ENCODE measurements at places on chromosomes 16 and 17.

DNA sequence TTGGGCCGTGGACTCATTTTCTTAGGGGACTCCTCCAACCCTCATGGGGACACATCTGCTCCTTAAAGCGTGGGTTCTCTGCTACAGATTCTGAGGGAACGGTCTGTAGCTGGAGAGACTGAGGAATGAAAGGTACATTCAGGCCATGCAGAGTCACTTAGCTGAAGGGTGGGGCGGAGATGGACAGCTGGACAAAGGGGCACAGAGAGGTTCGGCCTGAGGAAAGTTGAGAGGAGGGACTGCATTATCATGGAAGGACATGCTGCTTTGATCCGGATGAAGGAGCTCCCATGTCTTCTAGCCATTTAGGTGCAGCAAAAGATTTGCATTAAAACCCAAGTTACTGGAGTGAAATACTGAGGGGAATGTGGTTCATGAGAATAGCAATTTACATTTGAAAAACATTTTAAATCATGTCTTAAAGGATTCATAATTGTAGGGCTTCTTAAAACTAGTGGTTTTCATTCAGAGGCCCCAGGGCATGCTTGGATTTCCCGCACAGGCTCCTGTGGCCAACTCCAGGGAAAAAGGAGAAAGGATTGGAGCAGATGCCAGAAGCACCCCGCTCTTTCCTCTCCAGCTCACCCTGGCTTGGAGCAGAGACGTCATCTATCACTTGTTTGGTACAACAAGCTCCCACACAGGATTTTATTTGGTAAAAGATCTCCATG is 54.2 kb downstream of the CDRT4 start:
- no peak for DNase-seq

GRCh38 chr16:46897471-46897870 is 13.3 kb downstream of the GPT2 start:
- DNase-seq = no peak

- no peak for DNase-seq
Observed at GRCh38 chr16:56956076-56956475, 5.7 kb upstream of the CETP start.

DNA sequence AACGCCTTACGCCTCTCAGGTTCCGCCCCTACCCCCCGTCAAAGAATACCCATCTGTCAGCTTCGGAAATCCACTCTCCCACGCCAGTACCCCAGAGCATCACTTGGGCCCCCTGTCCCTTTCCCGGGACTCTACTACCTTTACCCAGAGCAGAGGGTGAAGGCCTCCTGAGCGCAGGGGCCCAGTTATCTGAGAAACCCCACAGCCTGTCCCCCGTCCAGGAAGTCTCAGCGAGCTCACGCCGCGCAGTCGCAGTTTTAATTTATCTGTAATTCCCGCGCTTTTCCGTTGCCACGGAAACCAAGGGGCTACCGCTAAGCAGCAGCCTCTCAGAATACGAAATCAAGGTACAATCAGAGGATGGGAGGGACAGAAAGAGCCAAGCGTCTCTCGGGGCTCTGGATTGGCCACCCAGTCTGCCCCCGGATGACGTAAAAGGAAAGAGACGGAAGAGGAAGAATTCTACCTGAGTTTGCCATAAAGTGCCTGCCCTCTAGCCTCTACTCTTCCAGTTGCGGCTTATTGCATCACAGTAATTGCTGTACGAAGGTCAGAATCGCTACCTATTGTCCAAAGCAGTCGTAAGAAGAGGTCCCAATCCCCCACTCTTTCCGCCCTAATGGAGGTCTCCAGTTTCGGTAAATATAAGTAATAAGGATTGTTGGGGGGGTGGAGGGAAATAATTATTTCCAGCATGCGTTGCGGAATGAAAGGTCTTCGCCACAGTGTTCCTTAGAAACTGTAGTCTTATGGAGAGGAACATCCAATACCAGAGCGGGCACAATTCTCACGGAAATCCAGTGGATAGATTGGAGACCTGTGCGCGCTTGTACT is at the start of gene BRCA1:
Gene BRCA1 (minus strand): TSS at position 232 of the 834 bp plus-strand sequence. CDS start 1,268 bp downstream, outside the sequence.
- peak; percentile 97 for DNase-seq

DNA sequence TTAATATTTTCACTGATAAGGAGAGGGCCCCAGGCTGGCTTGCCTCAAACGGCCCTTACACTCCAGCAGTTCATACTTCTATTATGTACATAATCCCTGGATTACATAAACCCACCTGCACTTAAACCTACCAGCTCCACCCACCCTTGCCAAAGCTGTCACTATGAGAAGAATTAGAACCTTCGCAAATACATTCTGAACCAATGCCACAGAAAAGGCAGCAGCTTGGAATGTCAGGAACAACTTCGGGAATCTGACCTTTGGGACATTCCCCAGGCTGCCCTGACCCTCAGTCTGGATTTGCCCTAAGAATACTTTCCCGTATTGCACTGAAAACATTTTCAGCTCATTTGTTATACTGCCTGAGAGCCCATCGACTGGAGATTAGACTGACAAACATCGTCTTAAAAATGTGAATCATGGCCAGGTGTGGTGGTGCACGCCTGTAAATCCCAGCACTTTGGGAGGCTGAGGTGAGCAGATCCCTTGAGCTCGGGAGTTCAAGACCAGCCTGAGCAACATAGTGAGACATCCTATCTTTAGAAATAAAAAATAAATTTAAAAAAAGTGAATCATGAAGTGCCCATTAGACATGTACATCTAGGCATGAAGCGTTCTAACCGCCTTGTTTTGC is 21.0 kb upstream of the SEC14L1 start:
- no peak for DNase-seq

GRCh38 chr17:74670329-74670728 is 42.4 kb downstream of the CD300LF start:
- DNase-seq = no peak

DNA sequence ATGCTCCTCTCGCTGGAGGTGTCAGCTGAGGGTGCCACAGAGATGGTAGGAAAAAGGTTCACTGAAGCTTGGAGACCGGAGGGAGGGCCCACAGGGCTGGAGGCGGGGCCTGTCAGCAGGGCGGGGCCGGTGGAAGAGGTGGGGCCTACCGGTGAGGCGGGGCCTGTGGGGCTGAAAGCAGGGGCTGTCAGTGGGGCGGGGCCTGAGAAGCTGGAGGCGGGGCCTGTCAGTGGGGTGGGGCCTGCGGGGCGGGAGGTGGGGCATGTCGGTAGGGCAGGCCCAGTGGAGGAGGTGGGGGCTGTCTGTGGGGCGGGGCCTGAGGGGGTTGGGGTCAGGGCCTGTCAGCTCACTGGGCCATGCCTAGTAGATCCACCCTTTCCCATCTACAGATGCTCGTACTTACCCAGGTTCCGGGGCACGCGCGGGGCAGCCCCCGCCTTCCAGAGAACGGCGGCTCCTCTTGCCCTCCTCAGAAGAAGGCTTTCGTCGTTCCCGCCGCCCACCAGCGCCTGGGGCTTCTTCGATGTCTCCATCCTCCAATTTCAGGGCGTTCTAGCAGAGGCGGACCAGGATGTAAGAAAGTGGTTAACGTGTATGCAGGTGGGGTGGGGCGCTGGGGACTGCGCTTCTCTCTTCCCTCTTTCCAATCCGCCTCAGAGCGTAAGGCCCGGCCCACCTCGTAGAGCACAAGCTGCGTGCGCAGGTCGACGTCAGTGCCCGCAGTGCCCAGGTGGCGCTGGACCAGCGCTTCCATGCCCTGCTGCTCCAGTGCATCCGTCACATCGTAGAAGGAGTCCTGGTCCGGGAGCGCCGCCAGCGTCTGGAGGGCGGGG is 9.8 kb downstream of the TMEM208 start:
- DNase-seq = no peak

DNA sequence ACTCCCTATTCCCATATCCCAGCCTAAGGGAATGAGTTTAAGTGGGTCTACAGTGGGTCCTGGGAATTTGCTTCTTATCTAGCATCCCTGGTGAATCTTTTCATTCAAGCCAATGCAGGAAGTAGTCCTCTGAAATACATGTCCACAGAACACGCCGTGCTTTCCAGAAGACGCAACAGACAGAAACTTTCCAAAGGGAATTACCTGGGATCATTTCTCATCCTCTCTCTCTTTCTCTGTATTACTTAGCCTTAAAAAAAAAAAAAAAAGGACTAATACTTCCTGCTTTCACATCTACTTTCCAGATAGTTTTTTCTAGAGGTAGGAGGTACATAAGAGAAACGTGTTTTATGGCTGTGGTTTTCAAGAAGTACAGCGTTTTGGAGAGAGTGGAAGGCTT is 499.0 kb downstream of the MAF start:
- no peak for DNase-seq

- no peak for DNase-seq
Observed at GRCh38 chr16:65660390-65660789, 538.5 kb upstream of the CDH11 start.

GRCh38 chr16:68041783-68042182 is 18.7 kb downstream of the DUS2 start:
- DNase-seq = no peak

GRCh38 chr17:60947543-60947942 is 269.9 kb downstream of the BCAS3 start:
- DNase-seq = no peak

DNA sequence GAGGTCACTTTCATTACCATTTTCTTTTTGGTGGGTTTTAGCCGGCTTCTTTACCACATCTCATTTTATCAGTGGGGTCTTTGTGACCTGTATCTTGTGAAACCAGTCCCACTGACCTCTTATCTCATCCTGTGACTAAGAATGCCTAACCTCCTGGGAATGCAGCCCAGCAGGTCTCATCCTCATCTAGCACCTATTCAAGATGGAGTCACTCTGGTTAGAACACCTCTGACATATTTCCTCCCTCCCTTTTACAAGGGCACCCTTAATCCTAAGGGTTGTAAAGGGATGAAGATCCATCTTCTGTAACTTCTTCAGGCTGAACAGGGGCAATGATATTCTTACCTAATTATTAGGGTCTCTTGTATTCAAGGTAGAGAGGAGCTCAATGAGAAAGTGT is 107.9 kb upstream of the HAS3 start:
- DNase-seq = no peak
